ENCODE measurements at places on chromosomes 16 and 17. TPM values are rescaled to one million over a fixed set of nuclear protein-coding genes. Genes with fewer than 3 reads are reported as not detected.

DNA sequence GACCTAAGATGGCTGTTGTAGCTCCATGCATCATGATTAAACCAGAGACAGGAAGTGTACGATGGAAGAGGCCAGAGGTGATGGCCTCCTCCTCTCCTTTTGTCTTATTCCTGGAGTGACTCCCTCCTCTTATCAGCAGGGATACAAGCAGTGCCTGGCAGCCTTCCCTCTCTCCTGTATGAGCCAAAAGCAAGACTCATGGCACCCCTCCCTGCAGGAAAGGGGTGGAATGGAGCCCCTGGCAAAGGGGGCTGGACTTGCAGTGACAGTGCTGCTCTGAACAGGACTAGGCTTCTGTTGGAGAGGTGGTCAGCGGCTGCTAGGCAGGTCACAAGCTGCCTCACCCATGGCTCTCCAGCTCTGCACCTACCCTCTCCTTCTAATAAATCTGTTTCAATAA, 8.4 kb downstream of the TXNL4B start:
- ATAC-seq, result no peak

DNA sequence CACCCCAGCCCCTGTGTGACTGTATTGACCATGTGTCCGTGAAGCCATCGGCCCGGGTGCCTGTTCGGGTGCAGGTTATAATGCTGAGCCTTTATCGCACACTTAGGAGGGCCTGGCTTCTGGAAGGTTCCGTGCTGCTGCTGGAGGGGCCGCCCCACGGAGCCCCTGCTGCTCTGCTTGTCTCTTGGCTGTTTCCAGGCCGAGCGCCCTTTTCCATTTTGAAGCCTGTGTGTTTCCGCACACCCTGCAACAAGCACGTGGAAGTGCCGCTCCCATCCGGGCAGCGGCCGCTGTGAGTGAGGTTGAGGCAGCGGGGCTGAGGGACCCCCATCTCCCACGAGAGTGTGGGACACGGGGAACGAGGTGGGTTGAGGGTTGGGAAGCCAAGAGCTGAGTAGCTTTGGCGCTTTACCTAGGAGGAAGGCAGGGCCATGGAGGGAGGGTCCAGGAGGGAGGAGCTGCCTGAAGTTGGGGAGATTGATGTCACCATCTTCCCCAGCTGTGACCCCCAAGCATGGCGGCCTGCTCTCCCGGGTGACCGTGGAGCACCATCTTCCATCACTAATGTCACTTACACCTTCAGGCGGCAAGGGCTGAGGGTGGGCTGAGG, 200.1 kb upstream of the GSE1 start:
- ATAC-seq, result no peak

- ATAC-seq, result no peak
Measured at GRCh38 chr16:9159839-9160550, 68.6 kb downstream of the HAPSTR1 start.

DNA sequence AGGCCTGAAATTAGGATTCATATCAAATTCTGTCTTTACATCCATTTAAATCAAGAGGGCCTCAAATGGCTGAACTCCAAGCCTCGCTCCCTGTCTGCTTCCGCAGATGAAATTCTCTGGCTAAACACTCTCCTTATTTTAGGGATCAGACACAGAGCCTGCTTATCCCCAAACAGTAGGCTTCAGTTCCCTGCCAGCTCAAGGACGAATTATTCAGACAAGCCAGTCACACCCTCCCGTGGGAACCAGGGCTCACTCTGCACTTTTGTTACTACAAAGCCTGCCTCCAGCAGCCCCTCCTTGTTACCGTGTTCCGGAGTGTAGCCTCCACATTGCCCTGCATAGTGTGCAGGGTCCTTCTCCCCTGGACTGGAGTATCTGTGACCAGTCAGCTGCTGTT, 46.6 kb upstream of the LCMT1 start:
- ATAC-seq, result no peak

DNA sequence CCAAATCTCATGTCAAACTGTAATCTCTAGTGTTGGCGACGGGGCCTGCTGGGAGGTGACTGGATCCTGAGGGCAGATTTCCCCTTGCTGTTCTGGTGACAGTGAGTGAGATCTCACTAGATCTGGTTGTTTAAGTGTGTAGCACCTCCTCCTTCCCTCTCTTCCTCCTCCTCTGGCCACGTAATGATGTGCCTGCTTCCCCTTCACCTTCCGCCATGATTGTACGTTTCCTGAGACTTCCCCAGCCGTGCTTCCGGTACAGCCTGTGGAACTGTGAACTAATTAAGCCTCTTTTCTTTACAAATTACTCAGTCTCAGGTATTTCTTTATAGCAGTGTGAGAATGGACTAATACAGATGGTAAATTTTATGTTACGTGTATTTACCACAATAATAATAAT, 49.2 kb downstream of the METTL16 start:
- no peak for ATAC-seq

DNA sequence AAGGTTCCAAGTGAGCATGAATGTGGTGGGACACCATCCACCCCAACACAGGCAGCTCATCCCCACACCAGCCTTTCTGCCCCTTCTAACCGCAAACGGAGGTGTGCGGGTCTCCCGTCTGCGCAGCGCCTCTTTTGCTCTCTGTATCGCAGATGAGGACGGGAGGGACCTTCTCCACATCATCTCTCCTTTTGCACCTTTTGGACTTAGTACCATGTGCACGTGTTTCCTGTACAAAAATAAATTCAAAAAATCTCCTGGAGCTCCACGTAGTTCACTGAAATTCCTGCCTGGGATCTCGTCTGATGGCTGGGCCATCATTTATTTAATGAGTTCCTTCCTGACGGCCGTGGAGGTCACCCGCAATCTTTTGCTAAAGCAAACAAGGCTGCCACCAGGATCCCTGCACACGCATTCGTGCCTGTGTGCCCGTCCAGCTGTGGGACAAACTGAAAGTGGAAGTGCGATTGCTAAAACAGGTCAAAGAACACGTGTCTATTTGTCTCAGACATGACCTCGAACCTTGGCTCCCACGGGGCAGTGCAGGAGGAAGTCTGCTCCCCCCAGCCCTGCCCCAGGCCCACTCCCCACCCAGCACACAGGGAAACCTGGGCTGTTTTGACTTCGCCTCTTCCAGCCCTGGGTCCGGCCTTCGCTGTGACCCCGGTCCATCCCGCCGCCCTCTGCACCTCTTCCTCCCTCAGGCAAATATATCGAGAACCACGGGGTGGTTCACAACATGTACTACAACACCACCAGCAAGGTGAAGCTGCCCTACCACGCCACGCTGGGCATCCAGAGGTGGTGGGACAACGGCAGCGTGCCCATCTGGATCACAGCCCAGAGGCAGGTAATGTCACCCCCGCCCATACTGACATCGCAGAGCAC, 2.3 kb downstream of the ENPP7 start:
- ATAC-seq, result no peak

GRCh38 chr17:28726226-28726626, at the start of gene TLCD1:
TSS of gene TLCD1 (minus strand) at chr17:28726233. CDS start at chr17:28726097, 136 bp downstream.
- peak; percentile 51 for ATAC-seq

- no peak for ATAC-seq
Measured at GRCh38 chr17:81234940-81235821, 3.7 kb downstream of the TEPSIN start.

DNA sequence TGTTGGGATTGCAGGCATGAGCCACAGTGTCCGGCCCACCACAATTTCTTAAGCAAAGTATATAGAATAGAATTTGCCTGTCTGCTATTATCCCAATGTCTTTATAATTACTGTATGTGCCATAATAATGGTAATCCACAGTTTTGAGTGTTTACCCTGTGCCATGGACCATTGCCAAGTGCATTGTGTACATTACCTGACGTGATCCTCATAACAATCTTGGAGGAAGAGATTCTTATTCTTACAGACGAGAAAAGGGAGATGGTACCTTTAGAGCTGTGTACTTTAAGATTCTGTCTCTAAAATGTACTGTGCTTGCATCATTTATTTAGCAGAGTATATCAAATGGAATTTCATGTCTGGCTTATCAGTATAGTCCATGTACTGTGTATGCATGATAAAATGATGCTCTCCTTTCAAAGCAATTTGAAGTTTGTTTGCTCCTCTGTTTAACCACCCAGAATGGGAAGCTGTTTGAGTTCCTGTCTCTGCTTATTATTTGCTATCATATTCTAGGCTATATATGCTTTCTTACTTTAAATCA, 13.8 kb upstream of the CDR2 start:
- no peak for ATAC-seq

- no peak for ATAC-seq
Measured at GRCh38 chr17:39598047-39598481, 9.7 kb downstream of the NEUROD2 start.

DNA sequence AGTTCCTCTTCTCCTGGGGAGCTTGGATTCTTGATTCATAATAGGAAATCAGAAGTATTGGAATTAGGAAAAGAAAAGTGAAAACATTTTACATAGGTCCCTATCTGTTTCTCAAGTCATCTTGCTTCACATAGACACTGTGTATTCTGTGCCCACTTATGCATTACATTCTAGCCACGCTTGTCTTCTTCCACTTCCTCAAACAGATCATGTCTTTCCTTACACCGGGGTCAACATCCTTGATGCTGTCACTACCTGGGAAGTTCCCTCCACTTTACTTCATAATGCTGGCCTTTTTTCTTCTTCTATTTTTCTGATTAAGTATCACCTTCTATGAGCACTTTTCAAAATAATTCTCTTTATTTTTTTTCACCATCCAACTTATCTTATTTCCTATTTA, 606.4 kb upstream of the CDH8 start:
- ATAC-seq, result no peak

GRCh38 chr17:73290399-73291259, 21.2 kb downstream of the CDC42EP4 start:
- ATAC-seq, result no peak

DNA sequence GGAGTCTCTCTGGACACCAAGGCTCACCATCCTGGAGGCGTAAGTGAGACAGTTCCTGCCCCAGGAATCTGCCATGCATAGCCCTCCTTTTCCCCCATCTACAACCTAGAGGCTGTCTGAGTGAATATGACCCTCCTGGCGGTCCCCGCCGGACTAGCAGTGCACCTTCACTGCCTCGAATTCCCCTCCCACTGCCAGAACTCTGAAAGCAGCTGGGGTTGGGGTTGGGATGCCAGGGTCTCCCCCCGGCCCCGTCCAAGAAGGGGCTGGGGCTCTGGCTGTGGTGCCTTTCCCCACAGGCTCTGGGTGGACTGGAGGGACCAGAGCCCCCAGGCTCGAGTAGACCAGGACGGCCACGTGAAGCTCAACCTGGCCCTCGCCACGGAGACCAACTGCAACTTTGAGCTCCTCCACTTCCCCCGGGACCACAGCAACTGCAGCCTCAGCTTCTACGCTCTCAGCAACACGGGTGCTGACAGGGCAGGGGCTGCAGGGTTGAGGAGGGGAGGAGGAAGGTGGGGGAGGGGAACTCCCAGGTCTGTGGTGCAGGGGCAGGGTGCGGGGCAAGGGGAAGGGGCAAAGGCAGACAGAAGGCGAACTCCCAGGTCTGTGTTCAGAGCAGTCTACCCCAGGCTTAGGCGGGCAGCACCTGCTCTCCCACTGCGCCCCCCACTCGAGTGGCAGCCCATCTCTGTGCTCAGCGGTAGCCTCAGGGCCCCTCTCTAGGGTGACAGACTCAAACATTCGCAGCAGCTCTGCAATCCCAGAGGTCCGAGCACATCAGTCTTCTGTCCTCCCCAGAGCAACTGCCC, 1.2 kb downstream of the ZACN start:
- ATAC-seq, result no peak

DNA sequence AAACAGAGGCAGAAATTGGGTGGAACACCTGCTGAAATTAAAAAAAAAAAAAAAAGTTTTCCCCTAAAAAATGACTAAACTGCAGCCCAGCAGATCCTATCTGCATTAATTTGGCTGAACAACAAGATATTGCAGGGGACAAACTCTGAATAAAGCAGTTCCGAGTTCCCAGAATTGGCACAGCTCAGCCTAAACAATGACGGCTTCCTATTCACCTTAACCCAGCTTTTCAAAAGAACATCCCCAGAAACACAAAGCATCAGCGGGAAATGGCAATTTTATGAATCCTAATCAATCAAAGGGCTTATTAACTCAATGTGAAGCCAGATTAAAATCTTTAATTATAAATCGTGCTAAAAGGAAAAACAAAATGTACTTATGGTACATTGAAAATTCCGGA, 497.8 kb upstream of the ZFHX3 start:
- no peak for ATAC-seq

GRCh38 chr17:62119373-62119772, 54.3 kb upstream of the MED13 start:
- no peak for ATAC-seq

- no peak for ATAC-seq
Measured at GRCh38 chr16:78996790-78997189, 603.7 kb downstream of the MAF start.

GRCh38 chr16:89908236-89908635, 10.4 kb upstream of the MC1R start:
- no peak for ATAC-seq

Gene TEKT3
- not detected for total RNA-seq

Gene GRAPL
- total RNA-seq, result 2.2 TPM

Gene TBC1D26
- total RNA-seq, result not detected

Gene KRT33B
- not detected for total RNA-seq

Gene CTRB2
- total RNA-seq, result not detected

Gene ATF7IP2
- 6.2 TPM for total RNA-seq

Gene LPO
- total RNA-seq, result not detected

Gene PRSS33
- total RNA-seq, result not detected

Gene LITAFD
- total RNA-seq, result not detected

Gene KRT24
- not detected for total RNA-seq

Gene KRTAP4-7
- not detected for total RNA-seq

Gene PRSS22
- total RNA-seq, result 1.0 TPM

All from gastroesophageal sphincter (tissue), 4 donors.